ENCODE measurements at places on chromosomes 3 and 15. TPM values are rescaled to one million over a fixed set of nuclear protein-coding genes. Genes with fewer than 3 reads are reported as not detected.

DNA sequence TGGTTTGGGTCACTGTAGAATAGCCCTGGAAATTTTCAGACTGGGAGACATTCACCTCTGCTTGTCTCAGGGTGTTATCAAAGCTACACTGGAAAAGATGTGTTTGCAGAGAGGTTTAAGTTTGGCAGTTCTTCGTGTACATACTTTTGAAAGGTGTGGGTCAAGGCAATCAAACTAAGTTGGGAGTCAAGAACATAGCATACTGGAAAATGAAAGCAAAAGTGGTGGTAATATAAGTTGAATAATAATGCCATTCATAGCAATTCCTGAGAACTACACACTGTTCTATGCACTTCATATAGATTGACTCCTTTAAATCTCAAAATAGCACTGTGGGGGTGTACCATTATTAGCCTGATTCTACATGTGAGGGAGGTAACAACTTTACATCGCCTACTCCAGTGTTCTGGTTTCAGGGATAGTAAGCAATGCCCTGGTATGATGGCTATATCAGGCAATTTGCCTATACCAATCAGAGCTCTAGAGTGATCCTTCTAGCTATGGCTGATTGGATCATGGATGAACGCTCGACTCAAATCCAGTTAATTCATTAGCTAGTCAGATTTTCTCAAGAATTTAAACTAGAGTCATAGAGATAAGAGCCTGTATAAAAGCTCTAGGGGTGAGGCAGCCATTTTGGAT lies 44.6 kb upstream of the RASGRP1 start:
- DNase-seq: no peak

DNA sequence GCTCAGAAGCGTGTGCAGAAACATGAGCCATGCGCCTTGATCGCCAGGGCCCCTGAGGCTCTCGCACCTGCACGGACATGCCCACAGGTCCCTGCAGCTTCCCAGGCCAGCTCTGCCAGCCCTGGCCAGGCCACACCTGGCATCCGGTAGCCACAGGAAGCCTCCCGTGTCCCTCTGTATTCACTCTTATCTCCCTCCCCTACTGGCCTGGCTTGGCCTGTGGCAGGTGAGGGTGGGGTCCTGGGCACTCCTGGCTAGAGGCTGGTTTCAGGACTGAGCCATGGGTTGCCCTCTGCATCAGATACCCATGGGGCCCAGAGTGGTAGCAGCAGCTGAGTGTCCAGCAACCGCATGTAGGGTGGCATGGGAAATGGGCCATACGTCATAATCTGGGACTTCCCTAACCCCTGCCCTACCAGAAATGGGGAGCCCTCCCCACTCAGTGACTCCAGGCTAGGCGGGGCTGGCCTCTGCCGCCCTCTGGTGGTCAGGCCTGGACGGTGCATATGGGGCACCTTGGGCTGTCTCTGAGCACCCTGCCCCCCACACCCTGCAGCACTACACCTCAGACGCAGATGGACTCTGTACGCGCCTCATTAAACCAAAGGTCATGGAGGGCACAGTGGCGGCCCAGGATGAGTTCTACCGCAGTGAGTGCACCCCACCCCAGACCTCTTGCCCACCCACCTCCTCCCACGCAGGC lies 12.6 kb upstream of the LMAN1L start:
- DNase-seq: peak; percentile 19

Gene IL20RB
- total RNA-seq: 0.71 TPM

DNA sequence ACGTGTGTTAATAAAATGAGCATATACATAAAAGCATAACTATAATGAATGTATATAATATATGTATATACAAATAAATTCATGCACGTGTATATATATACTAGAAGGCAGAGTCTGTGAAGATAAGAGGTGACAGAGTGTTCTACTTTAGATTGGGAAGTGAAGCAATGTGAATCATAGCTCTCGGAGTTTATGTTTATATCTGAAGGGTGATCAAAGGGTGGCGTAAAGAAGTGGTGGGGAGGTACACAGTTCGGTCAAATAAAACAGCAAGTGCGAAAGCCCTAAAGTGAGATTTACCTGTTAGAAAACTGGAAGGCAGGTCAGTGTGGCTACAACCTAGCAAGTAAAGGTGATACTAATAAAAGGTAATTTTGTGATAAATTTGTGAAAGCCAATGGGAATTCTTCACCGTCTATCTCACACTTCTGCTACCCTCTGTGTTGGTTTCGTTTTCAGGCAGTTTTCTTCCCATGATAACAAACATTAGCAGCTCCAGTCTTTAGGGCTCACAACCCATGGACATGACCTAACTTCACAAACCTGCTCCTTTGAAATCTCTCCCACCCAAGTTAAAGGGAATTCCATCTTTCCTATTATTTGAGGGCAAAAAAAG lies 46.7 kb upstream of the BCHE start:
- DNase-seq: no peak

- DNase-seq: no peak
Measured at GRCh38 chr3:81740731-81741130, 20.7 kb downstream of the GBE1 start.

- DNase-seq: no peak
Measured at GRCh38 chr3:144866476-144866875, 894.9 kb downstream of the DIPK2A start.

DNA sequence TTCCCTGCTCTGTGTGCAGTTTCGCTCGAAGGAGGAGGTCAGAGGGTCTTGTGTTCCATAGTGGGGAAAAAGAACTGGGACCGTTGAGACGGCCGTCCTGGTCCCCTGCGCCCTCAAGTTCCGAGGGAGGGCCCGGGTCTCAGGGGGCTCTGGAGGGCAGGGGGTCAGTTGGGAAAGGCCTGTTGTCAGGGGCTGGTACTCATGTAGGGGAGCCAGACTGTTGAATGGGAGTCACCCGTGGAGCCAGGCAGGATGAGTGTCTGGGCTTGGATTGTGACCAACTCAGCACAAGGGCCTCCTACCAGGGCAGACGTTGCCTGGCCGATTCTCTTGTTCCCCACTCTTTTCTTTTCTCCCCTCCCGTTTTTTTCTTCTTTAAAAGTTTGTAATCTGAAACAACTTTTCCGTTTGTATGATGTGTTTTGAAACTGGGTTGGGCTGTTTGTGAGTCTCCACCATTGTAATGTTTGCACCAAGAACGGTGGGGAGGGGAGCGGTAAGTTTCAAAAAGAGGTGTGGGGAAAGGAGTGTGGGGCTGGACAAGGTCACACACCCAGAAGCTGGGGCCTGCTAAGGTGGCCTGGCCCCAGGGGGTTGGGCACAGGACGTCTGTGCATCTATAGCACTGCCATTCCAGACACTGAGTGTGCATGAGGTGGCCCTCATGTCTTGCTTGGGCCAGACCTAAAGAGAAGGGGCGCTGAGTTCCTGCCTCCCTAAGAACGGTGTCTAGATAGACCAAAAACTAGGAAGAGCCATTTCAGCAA lies 1.1 kb downstream of the CMTM7 start:
- DNase-seq: peak; percentile 37

GRCh38 chr3:25153561-25153960 lies 274.5 kb upstream of the RARB start:
- no peak for DNase-seq

Gene ATP13A5
- total RNA-seq: not detected

GRCh38 chr15:36161771-36162212 lies 417.6 kb upstream of the CDIN1 start:
- DNase-seq: no peak

DNA sequence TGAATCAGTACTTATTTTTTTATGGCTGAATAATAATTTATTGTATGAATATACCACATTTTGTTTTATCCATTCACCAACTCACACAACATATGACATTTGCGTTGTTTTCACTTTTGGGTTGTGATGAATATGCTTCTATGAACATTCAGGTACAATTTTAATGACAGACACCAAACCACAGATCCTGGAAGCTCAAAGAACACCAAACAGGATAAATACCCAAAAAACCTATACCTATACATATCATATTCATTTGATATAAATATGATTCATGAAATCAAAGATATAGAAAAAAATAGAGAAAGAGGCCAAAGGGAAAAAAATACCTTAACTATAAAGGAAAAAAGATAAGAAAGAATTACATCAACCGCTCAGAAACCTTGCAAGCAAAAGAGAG lies 35.8 kb downstream of the FAM240A start:
- DNase-seq: no peak

DNA sequence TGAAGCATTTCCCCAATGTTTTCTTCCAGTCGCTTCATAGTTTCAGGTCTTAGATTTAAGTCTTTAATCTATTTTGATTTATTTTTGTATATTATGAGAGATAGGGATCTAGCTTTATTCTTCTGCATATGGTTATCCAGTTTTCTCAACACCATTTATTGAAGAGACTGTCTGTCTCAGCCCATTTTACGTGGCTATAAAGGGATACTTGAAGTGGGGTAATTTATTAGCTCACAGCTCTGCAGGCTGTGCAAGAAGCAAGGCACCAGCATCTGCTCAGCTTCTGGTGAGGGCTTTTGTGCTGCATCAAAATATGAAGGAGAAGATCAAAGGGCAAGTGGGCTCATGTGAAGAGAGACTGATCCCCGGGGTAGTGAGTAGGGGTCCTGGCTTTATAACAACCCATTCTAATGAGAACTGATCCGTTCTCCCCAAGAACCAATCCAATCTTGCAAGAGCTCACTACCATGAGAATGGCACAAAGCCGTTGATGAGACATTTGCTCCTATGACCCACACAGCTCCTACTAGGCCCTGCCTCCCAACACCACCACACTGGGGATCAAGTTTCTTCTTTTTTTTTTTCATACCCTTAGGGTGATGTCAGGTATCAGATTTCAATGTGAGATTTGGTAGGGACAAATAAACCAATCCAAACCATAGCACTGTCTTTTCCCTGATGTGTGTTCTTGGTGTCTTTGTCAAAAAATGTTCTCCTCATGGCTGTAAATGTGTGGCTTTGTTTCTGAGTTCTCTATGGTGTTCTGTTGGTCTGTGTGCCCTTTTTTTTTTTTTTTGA lies 63.2 kb downstream of the IQGAP1 start:
- DNase-seq: no peak

DNA sequence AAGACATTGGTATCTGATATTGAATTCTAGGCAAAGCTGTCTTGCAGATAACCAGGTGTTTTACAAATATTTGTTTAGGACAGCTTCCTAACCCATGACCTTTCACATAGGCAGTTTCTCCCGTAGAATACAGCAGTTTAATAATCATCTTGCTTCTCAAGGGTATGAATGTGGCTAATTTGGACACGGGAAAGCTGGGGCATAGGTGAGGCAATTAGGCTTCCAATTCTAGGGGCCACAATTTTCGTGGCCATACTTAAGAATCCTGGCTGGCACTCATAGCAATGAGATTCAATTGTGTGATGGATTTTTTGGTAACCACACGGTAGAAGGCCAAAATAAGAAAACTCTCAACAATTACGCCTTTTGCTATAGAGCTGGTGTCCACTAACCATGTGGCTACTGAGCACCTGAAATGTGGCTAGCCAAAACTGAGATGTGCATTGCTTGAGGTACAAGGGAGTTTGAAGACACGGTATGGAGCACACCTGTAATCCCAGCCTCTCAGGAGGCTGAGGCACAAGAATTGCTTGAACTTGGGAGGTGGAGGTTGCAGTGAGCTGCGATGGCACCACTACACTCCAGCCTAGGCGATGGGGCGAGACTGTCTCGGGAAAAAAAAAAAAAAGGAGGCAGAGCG lies 34.4 kb downstream of the TFRC start:
- DNase-seq: no peak

DNA sequence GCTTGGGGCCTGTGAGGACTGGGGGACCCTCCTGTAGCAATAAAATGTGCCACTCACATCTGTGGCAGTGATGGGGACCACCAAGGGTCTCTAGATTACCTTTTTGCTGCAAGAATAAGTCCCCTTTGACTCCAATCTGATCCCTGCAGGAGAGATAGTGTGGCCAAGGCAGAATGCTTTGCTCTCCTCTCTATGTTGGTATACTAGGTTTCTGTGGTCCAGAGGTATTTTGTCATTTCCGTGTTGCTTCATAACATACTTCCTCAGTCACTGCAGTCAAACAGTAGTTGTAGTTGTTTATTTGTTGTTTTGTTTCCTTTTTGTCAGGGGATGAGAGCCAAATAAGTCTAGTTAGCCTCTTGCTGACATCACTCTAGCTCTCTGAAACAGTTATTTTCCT lies 13.1 kb upstream of the NAALADL2 start:
- no peak for DNase-seq

Gene APH1B
- 22.2 TPM for total RNA-seq

DNA sequence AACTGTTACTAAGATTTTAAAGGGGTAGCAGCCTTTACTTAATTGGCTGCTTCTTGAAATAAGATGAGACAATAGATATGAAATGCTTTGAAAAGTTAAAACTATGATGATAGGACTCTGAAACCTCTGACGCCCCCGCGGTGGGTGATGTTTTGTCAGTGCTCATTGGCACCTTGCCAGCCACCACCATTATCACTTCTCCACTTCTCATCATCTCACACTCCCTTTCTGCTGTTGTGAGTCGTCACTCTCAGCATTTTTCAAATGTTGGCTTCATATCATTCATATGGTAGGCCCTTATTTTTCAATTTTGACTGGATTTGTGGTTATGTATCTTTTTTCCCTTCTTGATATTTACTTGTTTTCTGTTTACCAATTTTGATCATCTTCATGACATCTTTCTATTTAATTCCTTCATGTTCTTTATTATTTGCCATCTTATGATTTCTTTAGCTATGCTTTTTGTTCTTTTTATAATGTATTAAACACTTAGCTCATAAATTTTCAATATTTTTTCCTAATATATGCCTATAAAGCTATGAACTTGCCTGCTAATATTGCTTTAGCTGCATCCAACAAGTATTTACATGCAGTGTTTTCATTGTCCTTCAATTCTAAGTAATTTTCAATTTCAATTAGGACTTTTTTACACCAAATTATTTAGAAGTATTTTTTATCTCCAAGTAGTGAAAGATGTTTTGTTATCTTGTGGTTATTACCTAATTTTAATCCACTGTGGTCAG lies 30.3 kb upstream of the SKOR1 start:
- no peak for DNase-seq

GRCh38 chr15:40054855-40055575 lies 16.0 kb upstream of the SRP14 start:
- no peak for DNase-seq

- DNase-seq: no peak
Measured at GRCh38 chr15:42510258-42511006, 15.0 kb downstream of the SNAP23 start.

DNA sequence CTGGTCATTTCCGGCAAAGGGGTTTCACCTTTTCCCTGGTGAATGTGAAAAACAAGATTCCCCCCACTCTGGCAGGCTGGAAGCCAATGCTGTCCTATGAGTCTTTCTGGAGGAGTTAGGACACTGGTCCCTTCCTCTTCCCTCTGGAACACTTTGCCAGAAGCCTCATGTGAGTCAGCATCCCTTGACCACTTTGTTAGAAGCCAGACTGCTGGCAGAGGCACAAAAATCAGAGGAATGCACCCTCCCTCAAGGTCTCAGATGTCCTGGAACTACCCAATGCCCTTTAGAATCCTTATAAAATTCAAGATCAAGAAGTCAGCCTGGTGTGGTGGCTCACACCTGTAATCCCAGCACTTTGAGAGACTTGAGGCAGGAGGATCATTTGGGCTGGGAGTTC lies 26.6 kb downstream of the ITGB5 start:
- DNase-seq: peak; percentile 77

DNA sequence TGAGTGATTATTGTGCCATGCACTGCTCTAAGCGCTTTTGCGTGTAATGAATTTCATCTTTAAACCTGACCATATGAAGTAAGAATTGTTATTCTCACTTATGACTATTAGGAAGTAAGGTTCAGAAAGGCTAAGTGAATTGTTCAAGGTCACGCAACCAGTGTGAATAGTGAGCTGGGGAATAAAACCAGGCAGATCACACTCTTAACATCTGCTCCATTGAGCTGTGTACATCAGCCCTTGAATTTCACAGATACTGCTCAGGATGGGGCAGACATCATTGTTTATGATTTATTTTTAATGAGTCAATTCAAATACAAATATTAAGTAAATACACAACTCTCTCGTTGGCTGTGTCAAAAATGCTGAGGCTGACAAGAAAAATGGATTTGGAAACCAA lies 184.5 kb downstream of the FNDC3B start:
- no peak for DNase-seq

All from thoracic aorta (tissue), 2 donors.